ENCODE measurements at places on chromosomes 3 and 15. TPM values are rescaled to one million over a fixed set of nuclear protein-coding genes. Genes with fewer than 3 reads are reported as not detected.

The FANCD2OS gene
- not detected for total RNA-seq

The FAM174B gene
- total RNA-seq = 9.2 TPM

The PLS1 gene
- 12.0 TPM for total RNA-seq

The CCR8 gene
- not detected for total RNA-seq

The GOLGA6L9 gene
- 1.5 TPM for total RNA-seq

The HIGD2B gene
- total RNA-seq = not detected

All from A549 treated with GW870086 at 1 μM for 4 hours (cell line).